ENCODE measurements at places on chromosomes 3 and 15.

GRCh38 chr3:7682822-7683229 is 818.8 kb upstream of the LMCD1 start:
- peak; percentile 5 for DNase-seq

DNA sequence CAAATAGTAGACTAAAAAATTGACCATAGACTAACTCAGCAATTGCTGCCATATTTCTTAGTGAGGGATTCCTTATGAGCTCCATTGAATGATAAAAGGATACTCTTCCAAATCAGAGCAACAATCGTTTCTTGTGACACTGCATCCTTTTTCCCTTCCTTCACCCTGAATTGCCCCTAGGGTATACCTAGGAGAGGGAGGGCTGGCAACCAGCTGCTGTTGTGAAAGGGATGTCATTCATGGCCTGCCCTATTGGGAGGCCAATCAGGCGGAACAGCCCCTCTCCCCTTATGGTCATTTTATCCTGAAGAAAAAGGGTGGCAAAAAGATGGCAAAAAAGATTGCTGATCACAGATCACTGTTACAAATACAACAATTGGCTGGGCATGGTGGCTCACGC is 26.3 kb downstream of the B3GNT5 start:
- DNase-seq, result no peak

GRCh38 chr15:58383876-58384275 is 47.9 kb upstream of the LIPC start:
- no peak for DNase-seq

DNA sequence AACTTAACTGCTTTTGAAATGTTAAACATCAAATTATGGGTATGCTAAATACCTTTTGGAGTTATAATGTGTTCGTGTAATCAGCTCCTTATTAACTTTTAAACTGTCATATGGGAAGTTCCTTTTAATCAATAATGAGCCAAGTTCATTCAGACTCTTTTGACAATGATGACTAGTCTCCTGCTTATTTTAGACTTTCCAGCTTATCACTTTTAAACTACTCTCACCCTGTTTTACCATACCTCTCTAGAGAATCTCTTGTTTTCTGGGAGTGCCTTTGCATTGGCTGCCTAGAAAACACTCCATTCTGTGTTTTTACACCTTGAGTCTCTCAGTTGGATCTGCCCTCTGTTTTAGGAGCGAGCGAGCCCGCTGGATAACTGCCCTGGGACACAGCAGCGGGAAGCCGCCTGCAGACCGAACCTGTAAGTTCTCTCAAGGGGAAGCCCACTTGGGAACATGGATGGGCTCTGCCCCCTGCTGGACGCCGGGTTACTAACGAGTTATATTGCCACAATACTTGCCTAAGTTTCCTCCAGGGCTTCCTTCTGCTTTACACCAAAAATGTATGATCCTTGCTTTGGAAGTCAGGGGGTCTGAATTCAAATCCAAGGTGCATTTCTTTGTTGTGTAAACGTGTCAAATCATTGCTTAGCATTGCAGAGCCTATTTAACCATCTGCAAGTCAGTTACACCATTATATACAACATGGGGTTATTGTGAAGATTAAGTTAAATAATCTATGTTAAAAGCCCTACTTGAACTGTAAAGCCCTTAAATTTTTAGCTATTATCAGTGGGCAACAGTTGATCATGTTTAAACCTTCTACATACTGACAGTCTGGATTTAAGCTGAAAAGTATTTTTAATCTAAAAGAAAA is 71.3 kb downstream of the DHX36 start:
- DNase-seq, result peak; percentile 91

GRCh38 chr3:81707996-81708395 is 53.4 kb downstream of the GBE1 start:
- no peak for DNase-seq

DNA sequence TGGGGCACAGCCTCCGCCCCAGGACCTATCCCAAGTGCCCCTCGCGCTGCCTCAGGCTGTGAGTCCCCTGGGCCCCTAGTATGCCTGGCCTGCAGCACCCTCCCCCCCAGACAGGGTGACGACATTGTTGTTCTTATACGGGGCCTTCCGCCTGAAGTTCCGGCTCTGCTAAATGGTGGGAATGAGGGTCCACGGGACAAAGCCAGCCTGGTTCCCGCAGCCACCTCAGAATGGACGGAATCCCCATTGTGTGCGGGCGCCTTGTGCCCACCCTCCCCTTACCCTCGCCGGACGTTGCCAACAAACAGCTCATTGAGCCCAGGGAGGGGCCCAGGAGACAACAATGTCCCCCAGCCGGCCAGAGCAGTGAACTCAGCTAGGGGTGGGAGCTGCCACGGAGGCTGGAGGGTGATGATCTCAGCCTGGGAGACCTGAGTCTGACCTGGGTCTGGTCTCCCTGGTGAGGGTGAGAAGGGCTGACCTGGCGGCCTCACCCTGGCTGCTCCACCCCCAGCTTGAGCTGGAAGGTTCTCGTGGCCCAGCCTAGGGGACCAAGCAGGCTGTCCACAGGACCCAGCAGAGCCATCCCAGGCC is 10.2 kb upstream of the DLL4 start:
- DNase-seq, result no peak
